Activated naive CD4-positive, alpha-beta T cell treated with anti-CD3 and anti-CD28 coated beads, Interleukin-2, amount 10 ng/mL, durations not matched to agents 7 days and 5 days (primary cell): ENCODE measurements at places on chromosomes 1 and 21.

DNA sequence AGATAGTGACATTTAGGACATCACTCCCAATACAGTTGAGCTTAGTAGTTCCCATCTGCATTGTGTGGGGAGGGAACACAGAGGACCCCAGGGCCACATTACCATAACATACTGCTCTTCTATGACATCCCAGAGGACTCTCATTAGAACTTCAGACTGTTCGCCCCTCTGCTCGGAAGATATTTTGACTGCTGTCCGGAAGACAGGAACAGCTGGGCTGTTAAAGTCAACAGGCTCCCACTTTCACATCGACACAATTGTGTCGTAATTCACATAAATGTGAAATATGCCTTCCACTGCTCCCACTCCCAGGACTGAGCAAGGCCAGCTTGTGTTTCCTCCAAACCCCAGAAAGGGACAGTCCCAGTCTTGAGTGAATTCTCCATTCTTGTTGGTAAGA, 158.4 kb downstream of the SEC16B start:
- no peak for DNase-seq

DNA sequence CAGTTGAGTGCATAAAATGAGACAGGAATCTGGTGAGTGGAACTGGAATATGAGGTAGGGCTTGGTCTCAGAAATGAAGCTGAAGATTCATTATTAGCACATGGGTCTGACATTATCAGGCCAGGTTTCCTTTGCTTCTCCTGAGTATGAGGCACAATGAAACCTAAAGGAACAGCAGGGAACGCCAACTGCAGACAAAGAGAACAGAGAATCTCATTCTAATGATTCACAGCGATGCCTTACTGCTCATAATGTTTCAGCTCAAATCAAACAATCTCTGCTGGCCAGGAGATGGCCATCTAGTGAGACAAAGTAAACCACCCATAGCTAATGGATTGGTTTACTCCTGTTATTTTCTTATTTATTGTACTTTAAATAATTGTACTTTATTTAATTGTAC, 133.5 kb downstream of the C1orf21 start:
- no peak for DNase-seq

DNA sequence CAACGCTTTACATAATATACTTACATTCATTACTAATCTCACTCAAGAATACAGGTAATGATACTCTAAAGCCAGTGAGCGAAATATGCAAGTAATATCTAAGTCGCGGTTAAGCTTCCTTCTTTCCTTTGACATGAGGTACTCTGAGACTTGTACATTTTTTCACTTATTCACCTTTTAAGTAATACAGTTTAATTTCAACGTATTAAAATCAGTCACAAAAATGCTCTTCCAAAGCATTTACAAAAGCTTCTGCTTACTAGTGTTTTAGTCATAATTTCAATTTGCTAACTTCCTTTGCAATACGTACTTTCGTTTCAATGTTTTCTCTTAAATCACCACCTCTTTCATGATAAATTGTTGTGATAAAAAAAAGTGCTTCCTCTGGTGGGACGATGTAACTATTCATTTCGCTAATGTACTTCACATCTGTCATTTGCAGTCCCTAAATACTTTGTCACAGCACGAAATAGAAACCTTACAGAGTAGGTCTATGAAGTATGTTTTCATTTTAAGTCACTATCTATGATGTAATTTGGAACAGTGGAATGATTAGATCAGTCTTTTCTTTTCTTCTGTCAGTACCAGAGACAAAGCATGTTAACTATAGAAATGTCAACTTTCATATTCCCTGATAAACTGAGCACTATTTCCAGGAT, 34.0 kb upstream of the ADGRL4 start:
- no peak for DNase-seq

DNA sequence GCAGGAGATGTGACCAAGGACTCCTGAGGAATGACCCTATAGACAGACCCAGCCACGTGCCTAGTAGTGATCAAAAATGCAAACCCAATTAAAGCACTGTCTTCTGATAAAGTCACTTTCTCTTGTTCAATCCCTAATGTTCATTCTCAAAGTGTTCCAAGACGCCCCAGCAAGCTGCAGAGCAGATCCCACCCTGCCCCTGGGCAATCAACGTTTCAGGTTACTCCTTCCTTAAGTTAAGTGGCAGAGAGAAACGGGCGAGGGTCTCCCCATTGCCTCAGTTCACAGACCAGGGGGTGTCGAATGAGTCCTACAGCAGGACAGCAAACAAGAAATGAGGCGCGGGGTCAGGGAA, 699 bp upstream of the RGS2 start:
- DNase-seq = no peak
